Lung (tissue), 17 donors: ENCODE measurements at places on chromosomes 16 and 17.

- DNase-seq, result no peak
Measured at GRCh38 chr17:69254187-69254586, 25.6 kb upstream of the ABCA10 start.

- no peak for DNase-seq
Measured at GRCh38 chr16:84246679-84247077, 6.9 kb upstream of the KCNG4 start.

- no peak for DNase-seq
Measured at GRCh38 chr16:11029948-11030347, 85.6 kb downstream of the CLEC16A start.

DNA sequence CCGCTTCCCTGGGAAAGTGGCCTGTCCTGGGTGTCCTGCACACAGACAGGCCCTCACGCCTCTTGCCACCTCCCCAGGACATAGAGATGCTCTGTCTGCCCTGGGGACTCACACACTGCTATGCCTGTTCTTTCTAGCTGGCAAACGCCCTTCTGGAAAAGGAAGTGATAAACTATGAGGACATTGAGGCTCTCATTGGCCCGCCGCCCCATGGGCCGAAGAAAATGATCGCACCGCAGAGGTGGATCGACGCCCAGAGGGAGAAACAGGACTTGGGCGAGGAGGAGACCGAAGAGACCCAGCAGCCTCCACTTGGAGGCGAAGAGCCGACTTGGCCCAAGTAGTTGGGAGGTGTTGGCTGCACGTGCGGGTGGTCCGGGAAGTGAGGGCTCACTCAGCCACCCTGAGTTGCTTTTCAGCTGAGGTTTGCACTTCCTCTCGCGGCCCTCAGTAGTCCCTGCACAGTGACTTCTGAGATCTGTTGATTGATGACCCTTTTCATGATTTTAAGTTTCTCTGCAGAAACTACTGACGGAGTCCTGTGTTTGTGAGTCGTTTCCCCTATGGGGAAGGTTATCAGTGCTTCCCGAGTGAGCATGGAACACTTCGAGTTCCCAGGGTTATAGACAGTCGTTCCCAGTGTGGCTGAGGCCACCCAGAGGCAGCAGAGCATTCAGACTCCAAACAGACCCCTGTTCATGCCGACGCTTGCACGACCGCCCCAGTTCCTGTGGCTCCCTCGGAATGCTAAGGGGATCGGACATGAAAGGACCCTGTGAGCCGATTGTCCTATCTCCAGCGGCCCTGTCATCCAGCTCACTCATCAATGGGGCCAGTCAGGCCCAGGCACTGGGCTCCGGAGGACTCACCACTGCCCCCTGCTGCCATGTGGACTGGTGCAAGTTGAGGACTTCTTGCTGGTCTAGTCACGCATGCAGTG, 3.5 kb upstream of the RPL13 start:
- DNase-seq, result peak; percentile 79

DNA sequence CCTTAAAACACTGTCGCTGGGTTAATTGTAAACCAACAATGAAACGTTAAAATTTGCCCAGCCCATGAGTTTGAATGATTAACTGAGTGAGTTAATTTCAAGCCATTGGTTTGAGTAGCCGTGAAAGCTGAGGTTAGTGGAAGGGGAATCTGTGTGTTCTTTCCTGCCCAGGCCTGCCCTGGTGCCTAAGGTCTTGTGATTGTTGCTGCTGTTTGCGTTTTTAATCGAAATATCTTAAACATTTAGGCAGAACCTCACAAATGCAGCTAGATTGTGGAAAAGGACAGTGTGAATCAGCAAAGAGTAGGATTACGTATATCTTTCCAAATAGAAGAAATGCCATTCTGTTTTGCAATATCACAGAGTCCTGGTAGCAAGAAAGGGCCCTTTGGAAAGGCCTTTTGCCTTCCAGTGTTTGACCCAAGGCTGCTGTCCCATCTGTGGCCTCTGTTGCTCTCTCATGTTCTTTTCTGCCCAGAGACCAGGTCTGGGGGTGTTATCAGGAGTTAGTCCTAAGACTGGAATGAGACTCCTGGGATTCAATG, 113.8 kb downstream of the MSI2 start:
- peak; percentile 71 for DNase-seq

- no peak for DNase-seq
Measured at GRCh38 chr16:81816351-81816750, 37.3 kb downstream of the PLCG2 start.

DNA sequence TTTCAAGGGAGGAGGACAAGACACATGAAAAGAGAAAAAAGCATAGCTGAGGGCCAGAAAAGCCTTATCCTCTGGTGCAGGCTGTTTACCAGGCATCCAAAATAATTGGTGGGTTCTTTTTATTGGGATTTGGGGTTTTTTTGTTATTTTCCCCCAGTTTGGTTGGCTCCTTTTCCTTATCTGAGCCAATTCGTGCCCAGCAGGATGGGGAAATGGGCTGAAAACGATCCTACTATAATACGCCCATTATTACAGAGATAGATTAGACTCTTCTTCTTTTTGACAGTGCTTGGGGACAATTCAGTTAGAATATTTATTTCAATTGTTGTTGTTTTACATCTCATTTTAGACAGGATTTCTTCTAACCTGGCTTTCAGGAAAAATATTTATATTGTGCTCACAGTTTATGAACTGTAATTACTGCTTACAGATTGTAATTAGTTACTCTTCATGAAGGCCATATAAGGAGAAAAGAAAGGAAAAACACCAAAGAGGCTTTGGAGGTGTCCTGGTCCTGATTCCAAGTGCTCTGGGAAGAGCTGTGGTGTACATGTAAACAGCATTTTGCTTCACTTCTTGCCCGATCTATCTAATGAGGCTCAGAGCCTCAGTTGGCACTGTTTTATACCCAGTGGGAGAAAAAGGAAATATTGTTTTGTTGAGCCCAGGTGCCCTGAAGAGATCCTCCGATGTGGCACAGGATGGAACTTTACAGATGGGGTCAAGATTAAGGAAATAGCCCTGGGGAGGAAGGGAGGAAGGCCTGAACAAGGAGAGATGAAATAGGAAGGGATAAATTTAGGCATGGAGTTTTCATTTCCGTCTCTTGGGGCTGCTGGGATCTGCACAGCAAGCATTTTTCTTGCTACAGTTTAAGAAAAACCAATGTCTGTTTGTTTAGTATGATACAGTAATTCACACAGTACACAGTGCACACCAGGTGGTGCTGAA, 611 bp upstream of the ANKRD40 start:
- no peak for DNase-seq
